ENCODE measurements at places on chromosomes 11 and 22.
A peak's percentile ranks its signal among the peaks of the same experiment; 100 is the strongest.

DNA sequence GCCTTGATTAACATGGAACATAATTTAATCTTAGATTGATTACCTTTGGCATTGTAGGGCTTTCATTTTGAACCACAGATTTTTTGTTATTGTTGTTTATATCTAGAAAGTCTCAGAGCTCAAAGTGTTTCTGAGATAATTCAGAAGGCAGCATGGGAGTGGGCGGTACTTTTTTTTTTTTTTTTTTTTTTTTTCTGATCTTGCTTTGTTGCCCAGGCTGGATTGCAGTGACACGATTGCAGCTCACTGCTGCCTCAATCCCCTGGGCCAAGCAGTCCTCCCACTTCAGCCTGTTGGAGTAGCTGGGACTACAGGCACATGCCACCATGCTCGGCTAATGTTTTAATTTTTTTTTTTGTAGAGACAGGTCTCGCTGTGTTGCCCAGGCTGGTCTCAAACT is 21.5 kb downstream of the CAT start:
- no peak for DNase-seq

DNA sequence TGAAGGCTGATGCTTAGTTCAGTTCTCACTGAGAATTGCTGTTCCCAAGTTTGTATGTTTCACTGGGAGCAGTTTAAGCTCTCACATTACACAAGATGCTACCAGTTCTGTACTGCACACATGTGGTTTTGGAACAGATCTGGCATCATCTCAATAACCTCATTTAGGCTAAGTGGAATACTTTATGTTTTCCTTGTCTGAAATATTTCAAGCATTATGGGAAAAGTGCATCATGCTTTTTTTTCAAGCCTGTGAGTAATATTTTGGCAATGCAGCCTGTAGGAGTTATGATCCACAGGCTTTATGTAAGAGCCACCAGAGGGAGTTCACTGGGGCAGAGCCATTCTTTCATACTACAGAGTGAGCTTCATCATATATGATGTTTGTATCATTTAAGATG is 141.5 kb downstream of the OR4C45 start:
- DNase-seq: no peak

- no peak for DNase-seq
These were observed 159.9 kb downstream of the CCDC34 start for GRCh38 chr11:27203077-27203647.

- no peak for DNase-seq
These were observed 735.6 kb downstream of the BRD1 start for GRCh38 chr22:49091917-49092545.

DNA sequence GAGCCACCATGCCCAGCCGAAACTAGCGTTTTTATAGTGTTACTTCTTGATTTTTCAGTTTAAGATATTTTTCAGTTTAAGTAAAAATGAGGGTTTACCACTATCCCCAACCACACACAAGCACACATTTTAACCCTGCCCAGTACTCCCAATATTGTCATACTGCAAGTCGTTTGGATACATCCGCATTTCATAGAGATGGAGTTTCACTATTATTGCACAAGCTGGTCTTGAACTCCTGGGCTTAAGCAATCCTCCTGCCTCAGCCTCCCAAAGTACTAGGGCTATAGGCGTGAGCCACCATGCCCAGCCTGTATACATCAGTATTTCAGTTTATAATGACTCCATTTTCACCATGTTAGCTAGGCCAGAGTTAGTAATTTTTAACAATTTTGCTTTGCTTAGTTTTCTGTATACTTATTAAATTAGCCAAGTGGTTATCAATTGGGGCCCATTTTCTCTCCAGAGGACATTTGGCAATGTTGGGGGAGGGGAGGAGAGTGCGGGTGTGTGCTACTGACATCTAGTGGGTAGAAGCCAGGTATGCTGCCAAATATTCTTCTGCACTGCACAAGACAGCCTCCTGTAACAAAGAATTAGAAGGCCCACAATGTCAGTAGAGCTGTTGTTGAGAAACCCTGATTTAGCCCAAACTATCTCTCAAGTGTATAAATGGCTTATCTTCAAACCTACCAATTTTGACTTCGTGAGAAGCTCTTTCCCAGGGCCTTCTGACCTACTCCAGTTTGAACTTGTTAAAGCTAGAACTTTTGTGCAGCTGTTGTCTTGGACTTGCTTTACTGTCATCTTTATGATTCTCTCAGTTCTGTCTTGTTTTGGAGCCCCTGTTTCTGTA is 7.3 kb downstream of the USP47 start:
- DNase-seq: peak; percentile 32

DNA sequence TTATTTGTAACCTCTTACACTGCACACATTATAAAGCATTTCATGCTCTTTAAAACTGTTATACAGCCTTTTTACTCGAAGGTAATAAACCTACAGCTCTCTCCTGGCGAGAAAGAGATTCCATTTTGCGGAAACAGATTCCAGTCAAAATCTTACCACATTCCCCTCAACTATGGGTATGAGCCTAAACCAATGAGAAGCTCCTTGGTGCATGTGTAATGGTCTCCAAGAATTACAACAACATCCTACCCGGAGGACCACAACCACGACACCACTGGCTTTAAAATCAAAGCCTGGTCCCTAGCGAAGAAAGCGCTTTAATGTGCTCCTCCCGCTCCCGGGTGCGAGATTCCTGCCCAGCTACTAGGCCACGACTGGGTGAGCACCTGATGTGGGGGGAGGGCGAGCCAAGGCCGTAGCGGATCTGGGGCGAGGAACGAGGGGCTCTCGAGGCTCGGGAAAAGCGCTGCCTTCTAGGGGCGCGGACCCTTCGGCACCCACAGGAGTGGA is 821 bp downstream of the CELF1 start:
- peak; percentile 23 for DNase-seq

DNA sequence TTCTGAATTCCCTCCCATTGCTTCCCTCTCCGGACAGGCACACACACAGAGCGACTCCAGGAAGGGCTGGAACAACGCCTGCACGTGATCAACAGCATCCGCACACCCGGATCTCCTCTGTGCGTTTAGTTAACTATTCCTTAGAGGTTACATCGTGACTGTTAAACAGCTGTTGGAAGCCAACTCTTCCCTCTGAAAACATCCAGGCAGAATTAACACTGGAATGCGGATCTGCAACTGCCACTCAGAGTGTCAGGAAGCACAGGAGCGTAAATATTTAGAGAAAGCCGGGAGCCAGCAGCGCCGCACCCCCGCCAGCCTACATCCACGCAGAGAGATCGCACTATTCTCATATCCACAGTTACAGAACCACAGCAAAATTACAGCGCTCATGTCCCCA is 46.2 kb downstream of the SHANK2 start:
- DNase-seq: no peak

DNA sequence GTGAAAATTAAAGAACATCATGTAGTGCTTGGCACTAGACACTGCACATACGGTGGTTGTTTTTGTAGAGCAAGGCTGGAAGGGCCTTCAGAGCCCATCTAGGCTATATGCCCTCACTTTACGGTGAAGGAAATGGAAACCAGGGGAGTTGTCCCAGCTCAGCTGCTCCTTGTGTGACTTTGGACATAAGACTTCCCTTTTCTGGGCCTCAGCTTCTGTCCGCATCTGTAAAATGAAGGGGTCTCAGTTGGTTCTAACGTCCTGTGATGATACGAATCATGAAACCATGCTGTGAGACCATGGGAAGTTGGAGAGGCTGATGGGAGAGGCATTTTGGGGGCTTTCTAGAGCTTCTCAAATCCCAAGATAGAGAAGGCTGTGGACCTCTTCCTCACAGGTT is 4.7 kb downstream of the KCNE3 start:
- no peak for DNase-seq

DNA sequence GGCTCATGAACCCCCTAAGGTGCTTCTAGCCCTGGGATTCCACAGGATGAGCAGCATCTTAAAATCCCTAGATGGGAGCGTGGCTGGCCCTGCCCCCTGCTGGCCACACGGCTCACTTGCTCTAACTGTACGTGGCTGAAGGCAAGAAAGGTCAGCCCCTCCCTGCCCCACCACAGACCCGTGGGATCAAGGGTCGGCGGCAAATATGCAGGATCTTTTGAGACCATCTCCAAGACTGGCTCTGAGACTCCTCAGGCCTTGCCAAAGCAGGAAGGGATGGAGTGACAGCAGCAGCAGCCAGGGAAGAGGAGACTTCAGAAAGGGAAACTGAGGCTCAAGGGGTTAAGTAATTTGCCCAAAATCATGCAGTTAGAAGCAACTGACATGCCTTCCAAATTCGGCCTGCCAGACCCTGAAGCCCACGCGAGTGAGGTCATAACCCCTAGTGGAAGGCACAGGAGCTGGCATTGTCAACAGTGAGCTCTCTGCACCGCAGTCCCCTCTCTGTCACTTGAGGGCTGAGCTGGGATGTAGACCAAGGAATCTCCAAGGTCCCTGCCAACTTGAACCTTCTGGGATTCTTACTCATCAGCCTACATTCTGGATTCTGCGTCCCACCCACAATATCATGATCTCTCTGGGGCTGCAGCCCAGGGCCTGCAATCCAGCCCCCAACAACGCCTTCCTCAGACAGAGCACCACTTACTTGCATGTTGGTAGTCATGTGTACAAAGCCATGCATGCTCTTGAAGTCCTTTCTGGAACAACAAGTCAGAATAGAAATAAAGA is 31.4 kb downstream of the CREB3L1 start:
- DNase-seq: peak; percentile 94

DNA sequence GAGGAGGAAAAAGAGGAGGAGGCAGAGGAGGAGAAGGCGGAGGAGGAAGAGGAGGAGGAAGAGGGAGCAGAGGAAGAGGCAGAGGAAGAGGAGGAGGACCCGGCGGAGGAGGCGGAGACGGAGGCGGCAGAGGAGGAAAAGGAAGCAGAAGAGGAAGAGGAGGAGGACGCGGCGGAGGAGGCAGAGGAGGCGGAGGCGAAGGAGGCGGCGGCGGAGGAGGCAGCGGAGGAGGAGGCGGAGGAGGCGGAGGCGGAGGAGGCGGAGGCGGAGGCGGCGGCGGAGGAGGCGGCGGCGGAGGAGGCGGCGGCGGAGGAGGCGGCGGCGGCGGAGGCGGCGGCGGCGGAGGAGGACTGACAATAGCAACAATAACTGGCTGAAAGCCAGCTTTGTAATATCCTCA is 616.6 kb downstream of the TBC1D22A start:
- no peak for DNase-seq

GRCh38 chr11:45413156-45413858 is 127.2 kb upstream of the SYT13 start:
- DNase-seq: no peak

DNA sequence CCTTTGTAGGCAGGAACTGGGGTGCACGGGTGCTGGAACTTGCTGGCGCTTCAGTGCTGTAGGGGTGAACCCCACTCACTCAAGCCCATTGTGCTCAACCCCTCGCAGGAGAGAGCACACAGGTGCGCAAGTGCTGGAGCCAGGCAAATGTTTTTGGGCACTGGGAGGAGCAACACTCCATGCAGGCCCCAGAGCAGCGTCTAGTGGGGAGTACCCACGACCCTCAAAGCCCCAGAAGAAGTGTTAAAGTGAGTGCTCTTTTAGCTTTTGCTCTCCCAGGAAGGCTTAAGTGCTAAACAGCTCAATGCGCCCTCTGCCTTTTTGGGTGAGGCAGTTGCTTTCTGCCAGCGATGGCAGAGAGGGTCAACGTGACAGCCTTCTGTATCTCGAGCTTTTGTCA is 282.2 kb upstream of the ARHGAP42 start:
- no peak for DNase-seq

DNA sequence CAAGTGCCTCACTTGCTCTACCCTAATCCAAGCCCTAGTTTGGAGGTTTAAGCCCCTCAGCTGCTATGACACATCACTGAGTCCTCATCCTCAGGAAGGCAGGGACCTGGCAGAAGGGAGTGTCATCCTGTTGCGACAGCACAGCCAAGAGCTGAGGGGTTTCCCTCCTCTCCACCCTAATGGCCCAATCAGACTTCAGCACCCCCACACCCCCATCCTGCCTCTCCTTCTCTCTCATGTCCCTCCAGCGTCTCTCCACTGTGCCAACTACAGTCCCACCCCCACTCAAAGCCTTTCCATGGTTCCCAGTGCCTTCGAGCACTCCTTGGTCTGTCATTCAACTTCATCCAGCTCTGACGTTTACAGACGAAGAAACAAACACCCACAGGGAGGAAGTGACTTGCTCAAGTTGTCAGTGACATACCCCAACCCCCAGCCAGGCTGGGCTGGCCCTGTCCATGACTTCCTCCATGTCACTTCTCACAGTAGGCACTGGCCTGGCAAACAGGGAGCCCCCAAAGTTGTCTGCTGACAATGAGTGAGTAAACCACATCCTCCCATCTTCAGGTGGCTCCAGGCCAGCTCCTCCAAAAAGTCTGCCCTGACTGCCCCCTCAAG is 15.6 kb downstream of the ARAP1 start:
- DNase-seq: no peak

GRCh38 chr22:31082606-31083376 is 1.7 kb downstream of the SMTN start:
- peak; percentile 99 for DNase-seq

DNA sequence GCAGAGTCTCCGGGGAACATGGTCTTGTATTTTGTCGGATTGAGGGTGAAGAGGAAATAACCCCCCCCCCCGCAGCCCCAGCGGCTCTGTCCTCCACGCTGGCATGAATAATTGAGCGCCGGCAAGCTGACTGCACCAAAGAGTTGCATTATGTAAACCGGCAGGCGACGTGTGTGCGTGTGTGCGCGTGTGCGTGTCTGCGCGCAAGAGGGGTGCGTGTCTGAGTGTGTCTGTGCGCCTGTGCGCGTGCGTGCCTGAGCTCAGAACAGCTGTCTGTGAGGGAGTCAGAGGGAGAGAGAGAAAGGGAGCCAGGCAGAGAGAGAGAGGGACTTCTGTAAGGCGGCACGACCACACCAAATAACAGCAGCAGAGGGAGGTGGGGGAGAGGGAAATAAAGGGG is 94.4 kb downstream of the SCN3B start:
- no peak for DNase-seq

GRCh38 chr11:9736365-9736764 is 72.5 kb downstream of the SWAP70 start:
- DNase-seq: no peak

DNA sequence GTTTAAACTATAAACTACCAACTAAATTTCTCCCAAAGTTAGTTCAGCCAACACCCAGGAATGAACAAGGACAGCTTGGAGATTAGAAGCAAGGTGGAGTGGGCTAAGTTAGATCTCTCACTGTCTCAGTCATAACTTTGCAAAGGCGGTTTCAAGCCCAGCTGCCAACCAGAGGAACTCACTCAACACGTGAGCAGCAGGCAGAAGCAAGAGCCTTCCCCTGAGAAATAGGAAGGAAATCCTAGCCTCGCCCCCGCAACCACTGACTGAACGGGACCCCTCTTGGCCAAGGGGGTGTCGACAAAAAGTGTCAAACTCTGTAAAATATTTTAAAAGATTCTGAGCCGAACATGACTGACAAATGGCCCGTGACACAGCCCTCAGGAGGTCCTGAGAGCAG is 4.4 kb upstream of the KRTAP5-9 start:
- DNase-seq: no peak

GRCh38 chr11:17743808-17744119 is 9.2 kb downstream of the KCNC1 start:
- no peak for DNase-seq

DNA sequence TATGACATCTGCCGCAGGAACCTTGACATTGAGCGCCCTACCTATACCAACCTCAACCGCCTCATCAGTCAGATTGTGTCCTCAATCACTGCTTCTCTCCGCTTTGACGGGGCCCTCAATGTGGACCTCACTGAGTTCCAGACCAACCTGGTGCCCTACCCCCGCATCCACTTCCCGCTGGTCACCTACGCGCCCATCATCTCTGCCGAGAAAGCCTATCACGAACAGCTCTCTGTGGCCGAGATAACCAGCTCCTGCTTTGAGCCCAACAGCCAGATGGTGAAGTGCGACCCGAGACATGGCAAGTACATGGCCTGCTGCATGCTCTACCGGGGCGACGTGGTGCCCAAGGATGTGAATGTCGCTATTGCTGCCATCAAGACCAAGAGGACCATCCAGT is 16.0 kb downstream of the TUBA8 start:
- DNase-seq: no peak
